NCI-H2081 (cell line): ENCODE measurements at places on chromosomes 16 and 17.
A peak's percentile ranks its signal among the peaks of the same experiment; 100 is the strongest.

DNA sequence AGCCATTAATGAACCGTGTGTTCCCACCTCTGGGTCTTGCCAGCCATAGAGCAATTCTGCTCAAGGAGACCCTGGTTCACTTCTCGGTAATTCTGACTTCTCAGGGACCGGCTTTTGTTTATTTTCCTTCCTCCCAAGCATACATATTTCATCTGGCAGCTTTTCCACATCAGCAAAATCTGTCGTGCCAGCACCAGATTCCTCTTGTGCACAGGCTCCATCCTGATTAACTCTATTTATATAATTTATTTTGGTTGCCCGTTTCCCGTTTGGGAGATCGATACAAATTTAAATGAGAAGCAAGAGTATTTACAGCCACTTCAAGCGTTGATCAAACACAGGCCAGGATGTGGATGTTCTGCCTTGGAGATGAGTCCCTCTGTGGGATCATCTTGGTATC lies 161.9 kb upstream of the XYLT1 start:
- no peak for DNase-seq

DNA sequence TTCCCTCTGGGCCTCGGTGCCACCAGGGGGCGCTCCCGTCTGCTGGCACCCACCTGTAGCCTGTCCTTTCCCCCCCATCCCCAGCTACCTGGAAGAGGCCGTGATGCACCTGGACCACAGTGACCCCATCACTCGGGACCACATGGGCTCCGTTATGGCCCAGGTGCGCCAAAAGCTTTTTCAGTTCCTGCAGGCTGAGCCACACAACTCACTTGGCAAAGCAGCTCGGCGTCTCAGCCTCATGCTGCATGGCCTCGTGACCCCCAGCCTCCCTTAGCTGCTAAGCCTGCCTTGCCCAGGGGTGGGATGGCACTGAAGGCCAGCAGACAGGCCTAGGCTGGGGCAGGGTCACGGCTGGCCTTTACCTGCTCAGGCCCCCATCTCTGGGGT lies 818 bp upstream of the NRN1L start:
- peak; percentile 23 for DNase-seq

DNA sequence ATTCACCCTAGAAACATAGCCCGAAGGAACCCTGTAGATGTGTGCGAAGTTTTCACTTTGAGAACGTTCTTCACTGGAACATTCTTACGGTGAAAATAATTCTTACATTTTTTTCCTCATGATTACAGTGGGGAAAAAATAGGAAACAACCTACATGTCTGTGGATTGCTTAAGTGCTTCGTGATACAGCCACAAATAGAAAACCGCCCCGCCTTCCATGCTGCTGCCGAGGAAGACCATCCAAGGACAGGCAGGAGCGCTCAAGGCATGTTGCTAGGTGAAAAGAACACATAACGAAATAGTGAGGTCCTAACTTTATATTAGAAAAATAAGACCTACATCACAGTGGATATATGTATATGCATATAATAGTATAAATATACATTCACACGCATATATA lies 78.8 kb downstream of the BMERB1 start:
- DNase-seq: no peak

DNA sequence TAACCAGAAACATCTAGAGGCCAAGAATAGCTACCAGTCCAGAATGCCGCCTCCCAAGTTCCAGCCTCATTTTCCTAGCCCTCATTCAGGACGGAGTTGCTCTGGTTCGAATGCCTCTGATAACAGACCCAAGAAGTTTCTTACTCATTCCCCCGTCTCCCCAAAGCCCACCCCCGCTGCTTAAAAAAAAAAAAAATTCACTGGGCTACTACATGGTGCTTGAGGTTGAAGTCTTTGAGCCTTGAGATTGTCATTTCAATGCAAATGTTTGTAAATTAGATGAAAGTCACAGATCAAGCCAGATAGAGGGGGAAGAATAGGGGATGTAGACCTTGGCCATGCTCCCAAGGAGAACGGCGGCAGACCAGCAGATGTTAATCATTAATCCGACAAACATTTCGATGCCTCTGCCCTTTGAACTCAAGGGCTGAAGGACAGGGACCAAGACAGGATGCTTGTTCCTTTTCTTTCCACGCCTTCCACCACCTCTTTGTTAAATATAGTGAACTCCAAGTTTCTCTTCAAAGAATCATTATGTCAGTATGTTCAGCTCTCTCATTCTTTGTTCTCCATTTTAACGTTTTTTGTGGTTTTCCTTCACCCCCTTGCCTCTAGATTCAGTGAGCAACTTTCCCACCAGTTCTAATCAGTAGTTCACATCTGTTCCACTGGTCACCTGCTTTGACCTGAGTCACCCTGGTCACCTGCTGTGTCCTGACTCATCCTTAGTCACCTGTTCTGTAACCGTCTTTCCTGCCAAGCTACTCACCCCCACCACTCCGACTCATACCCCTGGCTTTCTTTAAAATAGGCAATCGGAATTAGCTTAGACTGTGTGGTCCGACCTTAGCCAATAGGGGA lies 190.3 kb downstream of the CPPED1 start:
- no peak for DNase-seq

- DNase-seq: no peak
Observed at GRCh38 chr17:17387017-17387497, 83.9 kb downstream of the NT5M start.

DNA sequence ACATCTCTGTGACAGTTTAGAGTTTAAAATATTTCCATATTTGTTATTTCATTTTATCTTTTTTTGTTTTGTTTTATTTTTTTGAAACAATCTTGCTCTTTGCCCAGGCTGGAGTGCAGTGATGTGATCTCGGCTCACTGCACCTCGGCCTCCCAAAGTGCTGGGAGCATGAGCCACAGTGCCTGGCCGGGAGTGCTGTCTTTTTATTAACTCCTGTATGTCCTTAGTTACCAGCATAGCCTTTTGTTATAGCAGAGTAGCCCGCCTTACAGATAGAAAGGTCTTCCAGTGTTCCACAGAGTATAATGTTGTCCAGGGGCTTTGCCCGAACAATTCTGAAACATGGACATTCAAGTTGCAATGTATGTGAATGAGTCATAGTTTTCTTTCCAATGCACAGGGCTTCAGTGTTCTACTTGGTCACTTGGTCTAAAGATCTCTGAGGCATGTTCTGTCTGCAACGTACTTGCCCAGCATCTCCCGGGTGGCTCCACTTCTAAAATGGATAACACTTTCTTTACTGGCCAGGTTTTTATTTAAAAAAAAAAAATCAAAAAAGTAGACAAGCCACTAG lies 125.6 kb downstream of the KCNJ18 start:
- no peak for DNase-seq

DNA sequence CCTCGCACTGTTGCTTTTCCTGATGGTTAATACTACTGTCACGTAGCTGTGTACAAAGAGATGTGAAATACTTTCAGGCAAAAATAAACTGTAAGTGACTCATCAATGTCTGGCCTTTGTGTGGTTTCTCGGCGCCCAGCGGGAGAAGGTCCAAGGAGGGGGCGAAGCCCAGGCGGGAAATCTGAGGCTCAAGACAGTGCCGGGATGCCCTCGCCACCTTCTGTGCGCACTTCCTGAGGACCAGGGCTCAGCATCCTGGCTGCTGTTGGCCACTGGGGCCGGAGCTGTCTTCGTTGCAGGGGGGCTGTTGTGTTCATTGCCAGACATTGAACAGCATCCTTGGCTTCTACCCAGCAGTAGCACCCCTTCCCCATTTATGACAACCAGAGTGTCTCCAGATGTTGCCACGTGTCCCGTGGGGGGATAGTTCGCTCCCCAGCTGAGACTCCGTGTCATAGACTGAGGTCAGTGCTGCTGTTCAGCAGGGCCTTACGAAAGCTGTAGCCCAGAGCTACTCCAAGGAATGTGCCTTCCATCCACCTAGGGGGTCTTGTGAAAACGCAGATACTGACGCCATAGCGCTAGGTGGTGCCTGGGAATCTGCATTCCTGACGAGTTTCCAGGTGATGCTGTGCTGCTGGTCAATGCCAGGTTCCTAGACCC lies 67.3 kb upstream of the PLCG2 start:
- DNase-seq: no peak

DNA sequence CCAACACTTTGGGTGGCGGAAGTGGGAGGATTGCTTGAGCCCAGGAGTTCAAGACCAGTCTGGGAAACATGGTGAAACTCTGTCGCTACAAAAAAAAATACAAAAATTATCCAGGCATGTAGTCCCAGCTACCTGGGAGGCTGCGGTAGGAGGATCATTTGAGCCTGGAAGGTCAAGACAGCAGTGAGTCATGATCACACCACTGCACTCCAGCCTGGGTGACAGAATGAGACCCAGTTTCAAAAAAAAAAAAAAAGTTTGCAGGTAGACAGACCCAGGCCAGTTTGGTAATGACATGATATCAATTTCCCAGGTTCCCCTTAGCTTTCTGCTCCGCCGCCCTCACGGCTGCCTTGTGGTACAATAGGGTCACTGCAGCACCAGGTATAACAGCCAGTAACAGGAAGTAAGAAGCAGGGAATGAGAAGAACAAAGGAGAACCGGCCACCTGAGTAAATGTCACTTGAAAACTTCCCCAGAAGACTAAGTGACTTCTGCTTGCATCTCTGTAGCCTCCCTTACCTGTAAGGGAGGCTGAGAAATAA lies 201.2 kb upstream of the HSBP1 start:
- no peak for DNase-seq
